Stimulated activated CD4-positive, alpha-beta T cell treated with anti-CD3 and anti-CD28 coated beads, TNF-alpha, amount 100 ng/mL, for 1 hour (primary cell): ENCODE measurements at places on chromosomes 2 and 18.

DNA sequence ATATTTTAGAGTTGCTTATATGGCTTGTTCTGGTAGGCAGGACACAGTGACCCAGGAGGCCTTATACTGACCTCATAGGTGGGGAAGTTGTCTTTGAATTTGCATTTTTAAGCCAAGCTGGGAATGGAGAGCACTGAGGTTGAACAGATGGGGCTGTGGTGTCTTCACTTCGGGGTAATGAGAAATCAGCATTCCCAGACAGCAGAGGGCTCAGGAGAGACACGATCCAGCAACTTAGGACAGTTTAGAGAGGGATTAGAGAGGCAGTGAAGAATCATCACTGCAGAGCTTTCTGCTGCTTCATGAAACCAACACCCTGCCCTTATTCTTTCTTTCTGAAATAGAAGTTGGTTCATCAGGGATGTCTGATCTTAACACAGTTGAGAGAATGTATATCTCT, 202.4 kb downstream of the TDRD15 start:
- DNase-seq = no peak

GRCh38 chr18:35071819-35072247, 30.6 kb downstream of the MAPRE2 start:
- DNase-seq = no peak

- DNase-seq = no peak
Observed at GRCh38 chr2:16750175-16750924, 84.7 kb upstream of the CYRIA start.

- no peak for DNase-seq
Observed at GRCh38 chr2:217954971-217955740, 47.6 kb downstream of the TNS1 start.

GRCh38 chr2:179991344-179991743, 15.8 kb downstream of the CWC22 start:
- no peak for DNase-seq

GRCh38 chr2:115904516-115904915, 1462.1 kb downstream of the DPP10 start:
- no peak for DNase-seq

DNA sequence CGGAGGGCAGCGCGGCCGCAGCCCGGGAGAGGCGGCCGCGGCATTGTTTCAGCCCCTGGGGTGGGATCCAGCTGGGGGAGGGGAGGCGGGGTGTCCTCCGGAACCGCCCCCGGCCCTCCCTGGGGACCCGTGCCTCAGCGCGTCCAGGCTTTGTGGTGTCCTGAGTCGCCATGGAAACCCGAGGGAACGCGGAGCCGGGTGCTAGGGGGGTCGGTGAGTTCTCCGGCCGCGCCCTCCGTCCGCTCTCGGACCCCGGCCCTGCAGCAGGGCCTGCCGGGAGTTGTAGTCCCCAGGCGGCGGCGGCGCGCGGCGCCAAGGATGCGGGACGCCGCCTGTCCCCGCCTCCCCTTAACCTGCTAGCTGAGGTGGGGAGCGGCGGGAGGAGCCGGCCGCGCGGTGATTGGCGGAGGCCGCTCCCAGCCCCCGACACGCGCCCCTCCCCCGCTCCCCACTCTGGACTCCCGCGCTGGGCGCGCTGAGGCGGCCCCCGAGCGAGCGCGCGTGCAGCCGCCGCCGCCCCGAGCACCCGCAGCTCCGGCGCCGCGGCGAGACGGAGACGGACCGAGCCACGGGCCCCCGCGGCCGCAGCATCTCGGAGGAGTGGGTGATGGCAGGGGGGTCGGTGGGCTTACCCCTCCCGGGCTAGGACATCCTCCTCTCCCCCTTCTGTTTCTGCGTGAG, at the start of gene DPYSL5:
Gene DPYSL5, plus strand, starts transcription at position 478 of the 681 bp plus-strand sequence. CDS start 50,368 bp downstream, outside the sequence.
- no peak for DNase-seq
